ENCODE measurements at places on chromosomes 16 and 17.

GRCh38 chr17:5042157-5043022 lies 7.2 kb upstream of the SLC52A1 start:
- DNase-seq, result no peak

DNA sequence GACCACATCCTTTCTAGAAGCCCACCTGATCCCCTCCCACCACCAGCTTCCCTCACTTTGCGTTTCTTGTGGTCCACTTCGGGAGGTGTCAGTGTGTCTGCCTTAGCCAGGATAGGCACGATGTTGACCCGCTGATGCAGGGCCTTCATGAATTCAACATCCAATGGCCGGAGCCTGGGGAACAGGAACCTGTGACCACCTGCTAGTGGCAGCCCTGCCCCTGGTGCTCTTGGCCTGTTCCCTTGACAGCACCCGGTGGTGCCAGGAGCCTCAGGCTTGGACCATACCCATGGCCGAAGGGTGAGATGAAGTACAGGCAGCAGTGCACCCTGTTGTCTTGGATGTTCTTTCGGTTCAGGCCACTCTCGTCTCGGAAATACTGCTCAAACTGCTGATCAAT lies 7.2 kb upstream of the MTMR4 start:
- no peak for DNase-seq

GRCh38 chr16:71426069-71426879 lies 15.6 kb downstream of the TLE7 start:
- no peak for DNase-seq

DNA sequence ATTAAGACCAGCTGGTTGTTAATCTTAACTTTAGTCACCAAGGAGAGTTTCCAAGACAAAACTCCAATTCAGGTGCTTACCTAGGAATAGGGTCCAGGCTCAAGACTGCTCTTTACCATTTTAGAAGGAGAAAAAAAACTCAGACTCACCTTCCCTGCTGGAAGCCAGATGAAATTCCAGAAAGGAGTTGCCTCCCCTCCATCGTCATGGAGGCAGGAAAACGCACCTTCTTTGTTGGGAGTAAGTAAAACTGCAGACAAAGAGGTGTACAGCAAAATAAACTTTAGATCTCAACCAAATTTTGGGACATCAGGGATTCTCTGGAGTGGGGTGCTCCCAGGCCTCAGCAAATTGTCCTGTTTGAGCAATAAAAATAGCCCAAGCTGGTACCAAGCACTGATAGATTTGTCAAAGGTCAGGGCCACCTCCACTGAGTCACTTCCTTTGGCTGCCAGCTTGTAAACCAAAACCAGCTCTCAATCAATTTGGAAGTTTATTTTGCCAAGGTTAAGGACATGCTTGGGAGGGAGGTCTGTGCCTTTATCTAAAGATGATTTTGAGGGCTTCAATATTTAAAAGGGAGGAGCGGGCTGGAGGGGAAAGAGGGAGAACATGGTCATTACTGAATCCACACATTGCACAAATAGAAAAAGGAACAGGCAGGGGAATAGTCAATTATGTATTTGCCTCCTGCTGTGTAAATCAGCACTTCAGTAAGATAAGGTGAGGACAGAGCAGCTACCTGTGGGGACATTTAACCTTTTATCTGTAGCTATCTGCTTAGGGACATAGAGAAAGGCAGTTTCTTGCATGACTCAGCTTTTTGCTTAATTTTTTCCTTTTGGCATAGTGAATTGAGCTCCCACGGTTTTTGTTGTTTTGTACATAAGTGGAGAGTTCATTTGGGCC lies 1.5 kb upstream of the ALDH3A2 start:
- DNase-seq, result no peak

- no peak for DNase-seq
These were observed 379 bp downstream of the SNX29 start for GRCh38 chr16:11976850-11977375.

- no peak for DNase-seq
These were observed 20.1 kb downstream of the ZNF276 start for GRCh38 chr16:89741342-89742014.

GRCh38 chr17:2335726-2336214 lies 487 bp downstream of the TSR1 start:
- DNase-seq, result no peak

DNA sequence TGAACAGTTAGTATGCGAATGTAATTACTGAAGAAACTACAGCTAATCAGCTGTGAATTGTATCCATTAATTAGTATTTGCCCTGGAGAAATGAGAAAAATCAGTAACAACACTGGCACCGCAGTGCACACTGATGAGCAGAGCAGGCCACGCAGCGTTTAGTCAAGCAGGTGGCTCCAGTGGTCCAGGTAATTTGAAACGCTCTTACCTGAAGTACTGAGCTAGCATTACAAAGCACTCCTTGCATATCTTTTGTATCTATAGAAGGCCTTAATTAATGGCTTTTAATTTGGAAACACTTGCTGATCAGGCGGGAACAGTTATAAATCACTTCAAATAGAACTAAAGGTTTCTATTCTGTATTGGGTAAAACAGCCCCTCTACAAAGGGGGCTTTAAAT lies 76.4 kb downstream of the TOX3 start:
- peak; percentile 56 for DNase-seq

DNA sequence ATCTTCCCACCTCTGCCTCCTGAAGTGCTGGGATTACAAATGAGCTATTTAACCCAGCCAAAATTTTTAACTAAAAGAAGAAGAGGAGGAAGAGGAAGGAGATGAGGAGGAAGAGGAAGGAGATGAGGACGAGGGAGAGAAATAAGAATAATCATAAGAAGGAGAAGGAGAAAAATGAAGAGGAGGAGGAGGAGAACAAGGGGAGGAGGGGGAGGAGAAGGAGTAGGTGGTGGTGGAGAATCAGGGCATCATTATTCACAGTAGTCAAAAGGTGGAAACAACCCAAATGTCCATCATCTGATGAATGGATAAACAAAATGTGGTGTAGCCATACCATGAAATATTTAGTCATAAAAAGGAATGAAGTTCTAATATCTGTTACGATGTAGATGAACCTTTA lies 21.2 kb upstream of the MGAT5B start:
- no peak for DNase-seq

DNA sequence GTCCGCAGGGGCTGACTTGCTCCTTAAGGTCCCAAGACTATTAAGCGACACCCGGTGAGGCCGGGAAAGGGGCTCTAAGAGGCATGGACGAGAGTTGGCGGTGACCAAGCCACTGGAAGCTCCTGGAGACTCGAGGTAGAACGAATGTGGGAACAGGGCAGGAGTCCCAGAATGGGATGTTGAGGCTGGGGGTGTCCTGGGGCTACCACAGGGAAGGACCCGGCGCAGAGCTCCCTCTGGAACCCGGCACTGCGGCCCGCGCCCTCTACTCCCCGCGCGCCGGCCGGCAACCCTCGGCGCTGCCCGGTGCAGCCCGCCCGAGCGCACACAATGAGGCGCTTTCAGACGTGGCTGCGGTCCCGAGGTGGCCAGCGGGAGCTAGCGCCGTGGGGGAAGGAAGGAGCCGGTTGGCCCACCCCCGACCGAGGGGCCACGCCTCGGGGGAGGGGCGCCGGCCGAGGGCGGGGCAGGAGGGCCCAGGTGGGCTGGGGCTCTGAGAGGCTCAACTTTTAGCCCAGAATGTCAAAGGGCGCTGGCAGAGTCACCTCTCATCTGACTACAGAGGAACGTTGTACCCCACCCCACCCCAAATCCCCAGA lies at the start of gene CHST6:
TSS of gene CHST6 (minus strand) at position 366 of the 599 bp plus-strand sequence. CDS start 15,613 bp downstream, outside the sequence.
- DNase-seq, result no peak

- DNase-seq, result no peak
These were observed 12.4 kb downstream of the CCDC43 start for GRCh38 chr17:44677136-44677535.

- no peak for DNase-seq
These were observed 10.9 kb upstream of the ZFHX3 start for GRCh38 chr16:73058616-73059409.

DNA sequence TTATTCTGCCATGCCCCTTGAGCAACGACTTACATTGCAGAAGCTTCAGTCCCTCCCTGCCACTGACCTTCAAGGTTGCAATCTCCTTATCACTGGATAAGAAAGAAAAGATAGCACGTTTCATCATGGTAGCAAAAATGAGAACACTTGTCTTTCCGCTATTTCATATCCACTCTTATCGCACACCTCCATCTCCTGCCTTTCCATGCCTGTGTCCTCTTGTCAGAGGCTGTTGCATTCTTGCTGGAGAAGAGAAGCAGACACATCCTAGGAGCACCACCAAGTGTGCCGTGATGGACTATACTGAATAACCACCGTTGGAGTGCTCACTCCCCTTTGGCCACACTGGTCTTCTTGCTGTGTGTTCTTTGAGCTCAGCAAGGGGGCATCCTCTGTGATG lies 230.6 kb upstream of the IRX3 start:
- no peak for DNase-seq

GRCh38 chr17:40827746-40828453 lies 5.5 kb upstream of the KRT10 start:
- no peak for DNase-seq

DNA sequence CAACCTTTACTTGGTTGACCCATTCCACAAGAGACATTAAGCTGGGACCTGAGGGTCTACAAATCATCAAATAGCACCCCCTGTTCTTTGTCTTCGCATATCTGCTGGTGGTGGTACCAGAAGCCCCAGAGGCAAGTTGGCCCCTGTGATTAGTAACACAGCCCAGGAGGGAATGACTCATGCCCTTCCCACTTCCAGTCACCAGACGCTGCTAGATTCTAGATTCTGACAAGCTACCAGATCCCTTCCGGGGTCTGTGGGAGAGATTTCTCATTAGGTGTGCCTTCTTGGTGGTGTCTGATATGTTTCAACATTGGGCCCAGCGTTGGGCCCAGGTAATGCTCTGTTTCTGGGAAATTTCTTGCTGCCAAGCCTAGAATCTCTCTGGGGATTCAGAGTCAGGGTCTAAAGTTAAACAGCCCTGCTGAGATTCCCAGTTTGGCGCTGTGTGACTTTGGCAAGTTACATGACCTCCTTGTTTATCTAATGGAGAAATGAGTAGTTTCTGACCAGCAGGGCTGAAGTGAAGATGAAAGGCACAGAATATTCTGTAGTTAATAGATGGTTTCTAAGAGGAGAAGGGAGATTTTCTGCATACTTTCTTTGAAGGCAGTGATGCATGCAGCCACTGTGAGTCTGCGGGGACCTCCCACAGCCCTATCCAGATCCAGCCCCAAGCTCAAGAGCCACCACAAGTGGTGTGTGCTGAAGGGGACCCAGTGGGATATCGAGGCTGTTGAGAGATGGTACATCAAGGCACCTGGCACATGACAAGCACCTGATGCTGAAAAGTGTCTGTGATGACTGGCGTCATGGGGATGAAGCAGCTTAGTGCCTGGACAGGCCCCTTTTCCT lies 3.9 kb downstream of the TRPV2 start:
- DNase-seq, result no peak

GRCh38 chr17:62774338-62774737 lies 33.8 kb downstream of the MARCHF10 start:
- DNase-seq, result no peak

- no peak for DNase-seq
These were observed 111.4 kb upstream of the CDC42EP4 start for GRCh38 chr17:73423159-73423715.

DNA sequence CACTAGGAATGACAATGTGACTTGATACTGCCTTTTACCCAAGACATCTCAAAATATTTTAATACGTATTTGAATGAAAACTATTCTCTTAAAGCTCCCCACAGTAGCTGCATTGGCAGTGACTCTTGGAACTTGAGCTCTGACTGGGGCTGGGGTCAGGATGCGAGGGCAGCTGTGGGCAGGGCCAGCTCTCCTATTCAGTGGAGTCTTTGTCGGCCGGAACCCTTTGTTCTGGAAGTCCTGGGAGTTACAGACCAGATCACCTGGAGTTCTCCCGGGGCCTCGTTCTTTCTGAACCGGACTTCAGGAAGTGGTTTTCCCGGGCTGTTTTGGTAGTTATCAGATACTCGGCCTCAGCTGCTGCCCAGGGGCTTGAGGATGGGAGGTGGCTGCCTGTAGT lies 84.9 kb downstream of the NPIPB11 start:
- no peak for DNase-seq

GRCh38 chr16:24729951-24730815 lies 732 bp downstream of the TNRC6A start:
- no peak for DNase-seq

DNA sequence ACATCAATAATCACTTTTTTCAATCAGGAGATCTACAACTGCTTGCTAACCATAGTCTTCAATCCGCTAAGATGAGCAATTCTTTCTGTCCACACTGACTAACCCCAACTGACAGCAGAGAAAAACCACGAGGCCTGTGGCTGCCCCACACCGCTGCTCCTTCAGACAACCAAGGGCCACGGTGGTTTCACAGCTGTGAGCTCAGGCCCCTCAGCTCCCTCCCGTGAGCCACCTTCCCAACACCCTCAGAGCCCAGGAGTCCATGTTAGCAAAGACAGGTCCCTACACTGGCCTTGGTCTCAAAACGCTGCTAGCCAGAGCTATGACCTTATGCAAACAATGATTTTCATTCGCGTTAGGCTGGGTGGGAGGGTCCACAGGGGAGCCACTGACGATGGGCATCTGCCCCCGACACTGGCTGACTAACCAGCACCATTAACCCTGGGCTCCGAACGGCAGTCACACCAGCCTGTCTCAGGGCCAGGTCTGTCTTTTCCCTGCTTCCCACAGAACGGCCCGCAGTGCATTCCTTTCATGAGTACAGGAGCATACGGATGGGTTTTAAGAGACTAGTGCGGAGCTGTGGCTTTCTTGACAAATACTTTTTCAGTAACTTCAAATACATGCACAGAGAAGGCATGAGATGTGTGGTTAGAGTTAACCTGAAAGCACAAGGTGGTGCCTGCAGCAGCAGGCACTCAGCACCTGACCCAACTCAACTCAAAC lies 67.3 kb downstream of the ANKRD11 start:
- no peak for DNase-seq

GRCh38 chr17:35084987-35085386 lies 21.5 kb upstream of the RFFL start:
- no peak for DNase-seq

GRCh38 chr17:9894231-9894630 lies 10.8 kb downstream of the RCVRN start:
- DNase-seq, result no peak

GRCh38 chr16:9264067-9264466 lies 172.6 kb downstream of the HAPSTR1 start:
- DNase-seq, result no peak

GRCh38 chr16:3143598-3144320 lies 8.9 kb downstream of the ZNF213 start:
- no peak for DNase-seq

- no peak for DNase-seq
These were observed 41.8 kb upstream of the SEC14L1 start for GRCh38 chr17:77098884-77099545.

GRCh38 chr16:1612320-1613111 lies at the start of gene CRAMP1:
CRAMP1 (plus strand) TSS chr16:1612360; CDS start chr16:1614640, 2,280 bp downstream.
- DNase-seq, result no peak

GRCh38 chr16:50381679-50382440 lies 13.1 kb upstream of the BRD7 start:
- DNase-seq, result no peak

DNA sequence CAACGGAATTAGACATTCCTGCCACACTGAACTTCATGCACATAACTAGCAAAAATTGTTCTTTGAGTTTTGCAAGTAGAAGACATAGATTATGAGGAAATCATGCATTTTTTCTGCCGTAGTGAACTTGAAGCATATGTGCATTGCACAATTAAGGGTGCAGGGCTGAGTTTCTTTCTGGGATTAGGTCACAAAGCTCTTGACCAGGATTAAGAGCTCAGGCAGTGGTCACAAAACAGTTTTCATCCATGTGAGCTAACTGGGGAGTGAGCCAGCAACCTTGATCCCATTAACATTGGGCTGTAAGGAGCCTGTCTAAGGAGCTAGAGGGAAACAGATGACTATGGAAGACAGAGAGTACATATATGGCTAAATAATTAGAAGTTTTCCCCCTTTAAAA lies 143.7 kb downstream of the PMP22 start:
- DNase-seq, result no peak

GRCh38 chr17:8883353-8883752 lies 15.9 kb upstream of the PIK3R6 start:
- no peak for DNase-seq
